ENCODE measurements at places on chromosomes 16 and 17. TPM values are rescaled to one million over a fixed set of nuclear protein-coding genes. Genes with fewer than 3 reads are reported as not detected.

DNA sequence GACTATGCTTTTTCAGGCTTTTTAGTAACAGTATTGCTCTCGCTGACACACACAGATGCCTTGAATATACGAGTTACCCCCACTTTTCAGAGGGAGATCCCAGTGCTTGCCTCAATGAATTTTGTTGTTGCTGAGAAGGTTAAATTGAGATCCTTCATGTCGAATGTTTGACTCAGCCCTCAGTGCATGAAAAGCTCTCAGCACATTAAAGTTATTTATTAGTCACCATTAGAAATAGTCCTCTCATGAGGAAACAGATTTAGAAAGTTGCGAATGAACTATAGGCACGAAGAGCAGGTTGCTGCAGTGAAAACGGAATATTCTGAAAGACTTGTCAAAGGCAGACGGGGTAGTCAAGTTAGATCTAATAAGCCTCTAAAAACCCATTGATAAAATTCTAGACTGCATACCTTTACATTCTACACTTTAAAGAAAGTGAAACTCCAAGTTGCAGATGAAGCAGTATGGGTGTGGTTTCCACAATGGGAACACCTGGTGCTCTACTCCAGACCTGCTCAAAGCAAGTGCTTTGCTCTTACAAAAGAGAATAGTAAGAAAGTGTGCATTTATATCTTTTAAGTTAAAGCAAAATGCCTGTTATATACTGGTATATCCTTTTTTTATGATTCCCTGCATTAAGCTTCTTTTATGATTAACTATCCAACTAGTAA lies 238.1 kb downstream of the MAF start:
- no peaks in the 10 kb centered on the region for H3K4me1 ChIP-seq
- H3K4me3 ChIP-seq = no peak overlapping the region
- no peak overlapping the region for H3K27ac ChIP-seq
- DNase-seq = no peak
- no peaks in the 10 kb centered on the region for H3K36me3 ChIP-seq

GRCh38 chr17:81509207-81509971 lies 3.2 kb downstream of the ACTG1 start:
- peaks cover 14% of the 10 kb centered on the region for H3K36me3 ChIP-seq
- H3K27me3 ChIP-seq = no peaks in the 10 kb centered on the region
- peak overlapping the region; percentile 90 for H3K4me3 ChIP-seq
- peak; percentile 63 for DNase-seq
- peaks cover 45% of the 10 kb centered on the region for H3K4me1 ChIP-seq
- H3K27ac ChIP-seq = no peak overlapping the region

DNA sequence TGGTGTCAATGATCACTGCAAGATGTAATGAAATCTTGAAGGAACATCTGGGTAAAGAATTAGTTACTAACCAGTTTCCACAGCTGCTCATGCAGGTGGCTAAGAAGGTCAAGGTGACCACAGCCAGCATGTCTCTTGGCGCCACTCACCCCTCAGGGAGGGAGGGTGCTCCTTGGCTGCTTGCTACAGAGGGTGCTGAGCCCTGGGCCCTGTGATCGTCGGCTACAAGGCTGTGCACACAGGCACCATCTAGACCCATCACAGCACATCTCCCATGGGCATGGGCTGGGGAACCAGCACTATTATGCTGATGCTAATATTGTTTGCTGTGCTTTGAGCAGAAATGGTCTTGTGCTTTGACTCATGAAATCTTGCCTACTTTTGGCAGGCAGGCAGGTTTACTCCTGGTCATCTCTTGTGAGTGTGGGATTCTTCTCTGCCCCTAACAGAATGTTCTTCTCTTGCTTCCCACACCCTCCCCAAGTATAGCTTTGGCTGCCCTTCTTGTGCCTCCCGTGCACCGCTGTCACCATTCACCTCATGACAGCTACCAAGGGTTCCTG lies 36.4 kb downstream of the TXNDC11 start:
- H3K27me3 ChIP-seq = no peaks in the 10 kb centered on the region
- no peak overlapping the region for H3K27ac ChIP-seq
- peaks cover 13% of the 10 kb centered on the region for H3K4me1 ChIP-seq
- H3K36me3 ChIP-seq = peaks cover 15% of the 10 kb centered on the region
- DNase-seq = no peak
- H3K4me3 ChIP-seq = no peak overlapping the region

DNA sequence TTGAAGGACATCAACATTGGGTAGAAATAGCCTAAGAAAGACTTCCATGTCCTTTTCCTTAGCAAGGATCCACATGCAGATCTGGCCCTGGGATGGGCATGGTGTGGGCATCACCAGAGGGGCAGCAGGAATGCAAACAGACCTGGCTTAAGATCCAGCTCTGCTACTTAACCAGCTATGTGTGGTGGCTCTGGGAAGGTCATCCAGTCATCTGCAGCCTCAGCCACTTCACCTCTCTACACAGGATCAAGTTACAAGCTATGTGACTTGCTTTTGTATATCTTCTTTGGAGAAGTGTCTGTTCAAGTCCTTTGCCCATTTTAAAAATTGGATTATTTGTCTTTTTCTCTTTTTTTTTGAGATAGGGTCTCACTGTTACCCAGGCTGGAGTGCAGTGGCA lies 13.5 kb upstream of the ADORA2B start:
- H3K4me3 ChIP-seq = no peak overlapping the region
- DNase-seq = no peak
- 0 out of 2 replicates have a peak, but pooled peaks cover 2% of the 10 kb centered on the region for H3K27me3 ChIP-seq
- no peaks in the 10 kb centered on the region for H3K36me3 ChIP-seq
- H3K4me1 ChIP-seq = no peaks in the 10 kb centered on the region

DNA sequence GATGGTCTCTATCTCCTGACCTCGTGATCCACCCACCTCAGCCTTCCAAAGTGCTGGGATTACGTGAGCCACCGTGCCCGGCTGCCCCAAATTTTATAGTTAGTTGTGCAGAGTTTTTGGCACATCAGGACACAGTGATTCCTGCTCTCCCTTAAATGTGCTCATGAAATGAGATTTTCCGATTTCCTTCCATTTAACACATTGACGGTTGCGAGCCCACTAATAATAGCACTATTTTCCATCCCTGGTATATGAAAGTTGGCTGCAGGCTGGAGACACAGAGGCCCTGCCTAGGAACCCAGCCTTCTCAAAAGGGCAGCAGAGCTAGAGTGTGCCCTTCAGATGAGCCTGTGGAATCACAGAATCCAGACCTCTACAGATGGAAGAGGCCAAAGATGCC lies 17.4 kb upstream of the MYH10 start:
- H3K4me1 ChIP-seq = peaks cover 73% of the 10 kb centered on the region
- H3K4me3 ChIP-seq = no peak overlapping the region
- H3K36me3 ChIP-seq = no peaks in the 10 kb centered on the region
- DNase-seq = no peak
- no peaks in the 10 kb centered on the region for H3K27me3 ChIP-seq

DNA sequence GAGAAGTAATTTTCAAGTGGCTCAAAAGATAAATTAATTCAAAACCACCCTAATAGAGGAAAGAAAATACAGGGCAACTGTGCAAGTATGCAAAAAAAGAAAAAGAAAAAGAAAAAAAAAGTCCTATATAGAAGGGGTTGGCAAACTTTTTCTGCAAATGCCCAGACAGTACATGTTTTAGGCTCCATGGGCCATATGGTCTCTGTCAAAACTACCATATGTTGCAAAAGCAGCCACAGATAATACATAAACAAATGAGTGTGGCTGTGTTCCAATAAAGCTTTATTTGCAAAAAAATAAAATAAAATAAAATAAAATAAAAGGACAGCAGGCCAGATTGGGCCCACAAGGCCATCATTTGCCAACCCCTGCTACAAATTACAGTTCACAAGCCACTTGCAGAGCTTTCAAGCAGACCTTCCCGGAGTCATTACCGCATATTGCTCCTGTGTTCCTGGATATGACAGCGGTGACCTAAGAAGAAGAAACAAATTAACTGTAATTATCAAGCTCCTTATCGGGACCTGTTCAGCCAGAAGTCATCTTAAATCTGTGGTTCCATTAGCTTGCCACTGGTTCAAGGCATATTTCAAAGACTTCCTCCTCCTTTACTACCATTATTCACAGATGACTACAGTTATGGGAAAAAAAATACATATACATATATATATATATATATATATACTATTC lies 15.9 kb downstream of the ZC3H7A start:
- no peak overlapping the region for H3K4me3 ChIP-seq
- no peak for DNase-seq
- peaks cover 46% of the 10 kb centered on the region for H3K4me1 ChIP-seq
- H3K36me3 ChIP-seq = peaks cover 48% of the 10 kb centered on the region

DNA sequence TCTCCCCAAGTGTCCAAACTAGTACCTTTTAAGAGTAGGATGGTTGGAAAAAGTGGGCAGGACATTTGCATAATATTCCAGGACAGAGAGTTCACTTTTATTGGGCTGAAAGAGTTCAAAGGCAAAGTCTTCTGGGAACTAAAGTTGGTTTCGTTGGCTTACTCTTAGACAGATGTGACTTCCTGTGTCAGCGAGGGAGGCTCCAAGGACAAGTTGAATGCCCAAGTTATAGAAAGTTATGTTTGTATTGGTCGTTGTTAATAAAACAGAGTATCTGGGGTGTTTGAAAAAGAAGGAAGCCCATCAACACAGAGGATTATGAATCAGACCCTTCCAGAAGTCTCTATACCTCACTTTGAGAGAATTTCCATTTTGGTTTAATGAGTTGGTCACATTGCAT lies 117.3 kb upstream of the TBX2 start:
- no peak for DNase-seq
- H3K4me1 ChIP-seq = peaks cover 6% of the 10 kb centered on the region
- no peaks in the 10 kb centered on the region for H3K27me3 ChIP-seq
- no peak overlapping the region for H3K27ac ChIP-seq
- H3K4me3 ChIP-seq = no peak overlapping the region

- H3K27ac ChIP-seq = no peak within 1 kb of the TSS
- no peaks in the 10 kb centered on the region for H3K36me3 ChIP-seq
Observed at GRCh38 chr16:57628008-57628781, at the start of gene ADGRG1. ADGRG1 (plus strand) TSS chr16:57628630; CDS start chr16:57650288, 21,658 bp downstream.

CCDC154 gene
- 0.92 TPM for polyA plus RNA-seq

SPATA32 gene
- not detected for polyA plus RNA-seq

GRCh38 chr16:84207251-84207650 lies 16.3 kb downstream of the ADAD2 start:
- peaks cover 32% of the 10 kb centered on the region for H3K27me3 ChIP-seq
- DNase-seq = no peak
- H3K36me3 ChIP-seq = no peaks in the 10 kb centered on the region
- no peak overlapping the region for H3K27ac ChIP-seq
- H3K4me1 ChIP-seq = no peaks in the 10 kb centered on the region
- H3K4me3 ChIP-seq = no peak overlapping the region

GRCh38 chr16:24188751-24189318 lies 67.3 kb upstream of the CACNG3 start:
- DNase-seq = no peak
- H3K36me3 ChIP-seq = no peaks in the 10 kb centered on the region
- no peak overlapping the region for H3K4me3 ChIP-seq
- H3K4me1 ChIP-seq = no peaks in the 10 kb centered on the region

CASKIN2 gene
- 7.8 TPM for polyA plus RNA-seq

DNA sequence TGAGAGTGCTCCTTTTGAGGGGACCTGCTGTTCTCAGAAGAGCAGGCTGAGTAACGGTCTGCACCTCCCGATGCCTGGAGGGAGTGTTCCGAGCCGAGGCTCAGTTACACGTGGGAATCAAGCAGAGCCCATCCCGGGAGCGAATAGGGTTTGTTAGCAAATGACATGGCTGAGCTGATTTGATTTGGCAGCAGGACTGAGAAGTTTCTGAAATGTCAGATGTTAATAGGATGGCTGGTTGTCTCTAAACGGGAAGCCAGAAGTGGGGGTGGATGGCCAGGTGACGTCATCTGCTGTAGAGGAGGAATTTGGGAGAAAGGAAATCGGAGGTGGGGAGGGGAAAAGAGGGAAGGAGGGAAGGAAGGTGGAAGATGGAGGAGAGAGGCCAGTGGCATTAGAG lies 128.0 kb downstream of the RAP1GAP2 start:
- H3K27ac ChIP-seq = no peak overlapping the region
- no peaks in the 10 kb centered on the region for H3K4me1 ChIP-seq
- DNase-seq = no peak
- H3K4me3 ChIP-seq = no peak overlapping the region
- H3K36me3 ChIP-seq = no peaks in the 10 kb centered on the region

KRTAP1-5 gene
- polyA plus RNA-seq = 0.09 TPM

HBM gene
- polyA plus RNA-seq = not detected

TBC1D16 gene
- 18.6 TPM for polyA plus RNA-seq

DNA sequence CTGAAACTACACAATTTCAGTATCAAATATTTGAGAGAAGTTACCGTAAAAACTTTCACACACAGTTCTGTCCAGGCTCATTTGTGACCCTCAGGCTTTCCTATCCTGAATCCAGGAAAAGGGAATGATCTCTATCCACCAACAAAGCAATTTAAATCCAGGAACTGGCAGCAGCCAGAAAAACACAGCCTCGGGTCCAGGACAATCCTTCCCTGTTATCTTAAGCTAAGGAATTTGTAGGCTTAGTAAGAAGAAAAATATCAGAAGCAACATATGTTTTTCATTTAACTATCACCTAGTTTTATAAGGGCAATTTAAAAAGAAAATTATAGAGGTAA lies 47.1 kb downstream of the TEX2 start:
- peak overlapping the region; percentile 97 for H3K27ac ChIP-seq
- no peak for DNase-seq
- H3K27me3 ChIP-seq = no peaks in the 10 kb centered on the region
- peak overlapping the region; percentile 55 for H3K4me3 ChIP-seq
- peaks cover 48% of the 10 kb centered on the region for H3K4me1 ChIP-seq
- H3K36me3 ChIP-seq = peaks cover 14% of the 10 kb centered on the region

GRCh38 chr17:43634591-43635125 lies 27.1 kb downstream of the MEOX1 start:
- H3K36me3 ChIP-seq = no peaks in the 10 kb centered on the region
- H3K27ac ChIP-seq = no peak overlapping the region
- peak overlapping the region; percentile 14 for H3K4me3 ChIP-seq
- peaks cover 45% of the 10 kb centered on the region for H3K4me1 ChIP-seq

GPR142 gene
- not detected for polyA plus RNA-seq

TSPAN10 gene
- 0.54 TPM for polyA plus RNA-seq

DNA sequence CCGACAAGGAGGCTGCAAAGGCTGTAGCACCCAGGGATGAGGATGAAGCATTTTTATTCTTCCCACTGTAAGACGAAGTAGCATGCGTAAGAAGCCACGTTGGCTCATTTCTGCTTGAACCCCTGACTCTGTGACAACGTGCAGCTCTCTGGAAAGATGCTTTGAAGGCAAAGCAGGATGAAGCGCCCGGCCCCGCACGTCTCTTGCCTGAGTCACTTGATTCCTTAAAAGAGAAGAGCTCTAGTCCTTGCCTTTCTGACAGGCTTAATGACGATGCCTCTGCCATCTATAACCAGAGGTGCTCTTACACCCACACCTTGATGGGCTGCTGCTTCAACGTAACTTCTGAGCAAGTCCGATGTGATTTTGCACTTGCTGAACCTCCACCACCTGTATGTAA lies 76.7 kb upstream of the MED9 start:
- H3K4me1 ChIP-seq = peaks cover 44% of the 10 kb centered on the region
- H3K36me3 ChIP-seq = no peaks in the 10 kb centered on the region
- DNase-seq = no peak
- peaks cover 11% of the 10 kb centered on the region for H3K27me3 ChIP-seq
- H3K4me3 ChIP-seq = no peak overlapping the region
- no peak overlapping the region for H3K27ac ChIP-seq

- H3K27me3 ChIP-seq = no peaks in the 10 kb centered on the region
- no peak overlapping the region for H3K27ac ChIP-seq
- H3K4me1 ChIP-seq = no peaks in the 10 kb centered on the region
- DNase-seq = no peak
- peaks cover 27% of the 10 kb centered on the region for H3K36me3 ChIP-seq
Observed at GRCh38 chr17:27613433-27613832, 17.6 kb upstream of the LGALS9 start.

- no peaks in the 10 kb centered on the region for H3K36me3 ChIP-seq
- DNase-seq = no peak
- peaks cover 20% of the 10 kb centered on the region for H3K4me1 ChIP-seq
- H3K4me3 ChIP-seq = no peak overlapping the region
- no peaks in the 10 kb centered on the region for H3K27me3 ChIP-seq
- no peak overlapping the region for H3K27ac ChIP-seq
Observed at GRCh38 chr17:61230972-61231820, 168.4 kb upstream of the TBX2 start.
